ENCODE measurements at places on chromosomes 3 and 15. TPM values are rescaled to one million over a fixed set of nuclear protein-coding genes. Genes with fewer than 3 reads are reported as not detected.
A peak's percentile ranks its signal among the peaks of the same experiment; 100 is the strongest.

DNA sequence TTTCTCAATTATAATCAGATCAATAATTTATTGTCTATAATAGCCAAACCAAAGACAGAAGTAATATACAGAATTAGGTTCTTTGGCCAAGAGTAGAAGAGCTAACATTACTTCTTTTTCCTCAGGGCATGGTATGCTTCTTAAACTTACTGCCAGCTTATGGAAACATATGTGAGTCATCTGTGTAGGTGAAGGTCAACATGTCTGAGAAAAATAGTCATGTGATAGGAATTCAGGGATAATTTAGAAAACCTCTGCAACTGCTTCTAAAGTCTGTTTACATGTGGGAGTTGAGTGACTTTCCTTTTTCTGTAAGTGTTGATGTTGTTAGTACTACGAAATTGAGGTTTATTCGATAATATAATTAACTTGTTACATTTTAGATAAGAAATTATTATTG lies 19.2 kb upstream of the MAP6D1 start:
- DNase-seq = no peak

GRCh38 chr3:48130321-48130904 lies 57.8 kb downstream of the CDC25A start:
- peak; percentile 6 for DNase-seq

DNA sequence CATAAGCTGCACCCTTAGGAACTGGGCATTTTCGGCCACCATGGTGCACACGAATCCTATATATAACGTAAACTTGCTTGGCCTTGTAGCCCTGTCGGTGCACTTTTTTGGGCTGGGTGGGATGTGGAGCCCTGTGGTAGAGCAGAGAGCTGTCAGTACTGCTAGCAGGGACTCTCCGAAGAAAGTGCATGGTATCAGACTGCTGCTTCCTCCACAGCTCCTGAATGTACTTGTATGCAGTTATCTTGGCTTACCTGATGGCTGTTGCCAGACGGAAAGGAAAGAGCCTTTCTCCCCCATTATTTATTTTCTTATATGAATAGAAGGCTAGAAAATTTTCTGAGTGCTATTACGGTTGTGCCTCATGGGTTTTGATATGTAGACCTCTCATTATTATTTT lies 8.4 kb downstream of the GALK2 start:
- no peak for DNase-seq

DNA sequence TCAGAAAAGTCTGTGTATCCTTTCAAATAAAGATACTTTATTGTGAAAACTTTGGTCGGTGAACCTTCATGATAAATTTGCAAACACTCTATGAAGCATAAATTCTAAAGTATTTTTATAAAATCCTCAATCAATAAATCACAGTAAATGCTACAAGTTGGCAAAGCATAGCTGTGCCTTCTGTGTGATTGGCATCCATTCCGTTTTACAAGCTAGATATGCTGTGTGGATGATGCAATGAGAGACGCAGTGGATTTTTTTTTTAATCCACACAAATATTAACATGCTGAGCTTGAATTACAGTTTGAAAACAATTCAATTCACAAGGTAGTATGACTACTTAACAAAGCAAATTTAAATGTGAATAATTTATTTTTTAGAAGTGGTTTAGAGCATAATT lies 937.2 kb downstream of the ZPLD1 start:
- no peak for DNase-seq

DNA sequence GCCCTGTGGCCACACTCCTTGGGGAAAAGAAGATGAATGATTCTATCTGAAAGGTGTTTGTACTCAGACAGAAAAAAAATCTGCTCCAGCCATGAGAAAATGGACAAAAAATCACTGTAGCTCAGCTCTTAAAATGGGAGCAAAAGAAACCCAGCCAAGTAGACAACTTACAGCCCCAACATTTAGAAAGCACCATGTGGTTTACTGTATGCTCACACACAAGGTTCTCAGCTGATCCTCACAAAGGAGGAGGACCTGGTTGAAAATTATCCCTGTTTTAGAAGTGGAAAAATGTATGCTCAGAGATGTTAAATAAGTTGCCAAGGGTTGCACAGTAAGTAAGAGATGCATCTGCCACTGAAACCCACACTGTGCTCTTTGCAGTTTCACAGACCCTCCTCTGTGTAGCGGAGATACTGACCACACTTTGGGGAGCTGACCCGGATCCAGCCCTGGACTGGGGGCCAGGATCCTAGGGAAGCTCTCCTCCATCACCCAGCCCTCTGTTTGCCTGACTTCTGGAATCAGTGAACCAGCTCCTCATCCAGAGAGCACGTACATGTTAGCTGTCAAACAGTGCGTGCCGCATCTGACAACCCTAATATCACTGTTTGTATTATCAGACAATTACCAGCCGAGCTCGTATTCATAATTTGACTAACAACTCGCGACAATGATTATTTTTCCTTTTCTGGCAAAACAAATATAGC lies 32.7 kb upstream of the TPRG1 start:
- DNase-seq = no peak

- no peak for DNase-seq
Observed at GRCh38 chr3:154142608-154143007, 21.4 kb downstream of the ARHGEF26 start.

- DNase-seq = no peak
Observed at GRCh38 chr3:116034086-116034485, 410.8 kb downstream of the GAP43 start.

- no peak for DNase-seq
Observed at GRCh38 chr3:54819946-54820345, 107.9 kb downstream of the LRTM1 start.

GRCh38 chr3:73624821-73625665 lies at the start of gene PDZRN3:
Gene PDZRN3 (minus strand): TSS chr3:73624941.
- no peak for DNase-seq

GRCh38 chr3:139201446-139202225 lies 142.2 kb upstream of the MRPS22 start:
- no peak for DNase-seq

DNA sequence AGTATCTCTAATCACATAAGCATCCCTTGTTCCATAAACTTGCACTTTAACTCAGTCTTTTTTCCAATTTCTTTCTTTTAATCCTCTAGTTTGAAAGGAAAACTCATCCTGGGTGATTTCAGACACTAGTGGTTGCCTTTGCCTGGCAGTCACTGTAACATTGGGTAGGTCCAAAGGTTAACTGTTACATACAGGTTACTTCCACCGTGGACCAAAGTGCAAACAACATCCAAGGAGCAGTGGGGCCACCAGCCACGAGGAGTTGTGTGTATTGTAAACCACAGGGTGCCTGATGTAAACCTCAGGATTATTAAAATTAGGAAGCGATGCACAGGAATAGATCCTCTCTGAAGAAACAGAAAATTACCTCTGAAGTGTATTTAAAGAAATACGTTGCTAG lies 75.0 kb downstream of the HCN4 start:
- no peak for DNase-seq

DNA sequence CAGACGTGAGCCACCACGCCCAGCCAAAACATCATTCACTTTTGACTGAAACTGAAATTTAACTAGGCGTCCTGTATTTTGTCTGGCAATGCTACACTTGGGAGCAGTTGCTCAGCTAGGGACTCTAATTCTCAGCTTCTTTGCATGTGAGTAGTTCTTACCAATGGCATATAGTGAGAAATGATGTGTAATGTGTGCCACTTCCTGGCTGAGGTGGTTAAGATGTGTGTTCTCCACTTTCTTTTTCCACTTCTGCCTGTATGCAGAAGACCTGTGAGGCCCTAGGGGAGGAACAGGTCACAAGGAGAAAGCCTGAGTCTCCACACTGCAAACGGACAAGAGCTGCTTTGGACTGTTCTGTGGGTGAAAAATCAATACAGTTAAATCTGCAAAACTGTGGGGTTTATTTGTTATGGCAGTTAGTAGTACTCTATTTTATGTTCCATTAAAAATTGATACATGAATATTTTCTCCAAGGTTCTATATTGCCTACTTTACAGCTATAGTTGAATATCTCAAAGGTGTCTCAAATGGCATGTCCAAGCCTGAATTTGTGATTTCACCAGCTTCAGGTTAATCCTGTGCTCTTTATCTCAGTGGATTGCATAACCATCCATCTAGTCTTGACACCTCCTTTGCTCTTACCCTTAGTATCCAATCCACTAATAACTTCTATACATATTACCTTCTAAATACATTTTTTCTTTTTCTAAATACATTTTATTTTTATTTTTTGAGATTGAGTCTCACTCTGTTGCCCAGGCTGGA lies 59.3 kb downstream of the NR1D2 start:
- DNase-seq = no peak

DNA sequence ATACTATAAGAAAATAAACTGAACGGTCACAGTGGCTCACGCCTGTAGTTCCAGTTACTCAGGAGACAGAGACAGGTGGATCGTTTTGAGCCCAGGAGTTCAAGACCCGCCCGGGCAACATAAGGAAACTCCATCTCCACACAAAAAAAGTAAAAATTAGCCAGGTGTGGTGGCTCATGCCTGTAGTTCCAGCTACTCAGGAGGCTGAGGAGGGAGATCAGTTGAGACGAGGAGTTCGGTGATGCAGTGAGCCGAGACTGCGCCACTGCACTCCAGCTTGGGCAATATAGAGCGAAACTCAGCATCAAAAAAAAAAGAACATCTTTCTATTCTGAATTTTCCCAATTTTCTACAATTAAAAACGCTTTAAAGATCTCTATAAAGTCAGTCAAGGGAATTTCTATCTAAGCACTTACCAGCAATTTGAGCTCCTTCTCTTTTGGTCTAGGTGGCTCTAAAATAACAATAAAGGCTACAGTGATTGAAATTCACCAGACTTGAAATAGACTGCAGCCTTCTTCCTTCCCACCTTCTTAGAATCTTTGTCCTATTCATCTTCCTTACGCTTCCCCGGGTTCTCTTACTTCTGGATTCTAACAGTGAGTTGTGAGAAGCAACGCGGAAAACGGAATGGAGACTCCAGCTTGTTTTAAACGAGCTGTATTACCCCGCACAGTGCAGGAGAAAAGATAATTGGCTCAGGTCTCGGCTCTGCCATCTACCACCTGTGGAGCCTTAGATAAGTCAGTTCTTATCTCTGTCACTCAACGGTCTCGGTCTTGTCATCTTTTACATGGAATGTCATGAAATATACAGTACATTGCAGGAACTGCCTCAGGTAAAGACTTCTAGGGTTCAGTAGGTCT lies 812 bp upstream of the SEC62 start:
- DNase-seq = no peak

DNA sequence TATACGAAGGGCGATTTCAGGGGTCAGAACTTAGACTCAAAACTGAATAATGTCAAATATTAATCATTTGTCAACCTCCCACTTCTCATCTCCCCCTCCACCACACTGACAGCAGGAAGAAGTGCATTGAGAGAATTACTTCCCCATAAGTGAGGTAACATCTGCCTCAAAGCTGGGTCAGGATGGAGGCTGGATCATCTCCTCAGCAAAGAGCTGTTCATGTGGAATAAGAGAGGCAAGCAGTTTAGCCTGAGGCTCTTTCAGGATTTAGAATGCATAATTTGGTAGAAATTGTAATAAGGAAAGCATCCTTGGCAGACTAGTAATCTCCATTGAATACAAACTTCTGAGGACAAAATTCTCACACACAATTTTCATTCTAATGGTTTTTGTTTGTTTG lies 512.1 kb downstream of the ROBO1 start:
- no peak for DNase-seq

GRCh38 chr3:137172728-137173127 lies 214.9 kb downstream of the IL20RB start:
- no peak for DNase-seq

DNA sequence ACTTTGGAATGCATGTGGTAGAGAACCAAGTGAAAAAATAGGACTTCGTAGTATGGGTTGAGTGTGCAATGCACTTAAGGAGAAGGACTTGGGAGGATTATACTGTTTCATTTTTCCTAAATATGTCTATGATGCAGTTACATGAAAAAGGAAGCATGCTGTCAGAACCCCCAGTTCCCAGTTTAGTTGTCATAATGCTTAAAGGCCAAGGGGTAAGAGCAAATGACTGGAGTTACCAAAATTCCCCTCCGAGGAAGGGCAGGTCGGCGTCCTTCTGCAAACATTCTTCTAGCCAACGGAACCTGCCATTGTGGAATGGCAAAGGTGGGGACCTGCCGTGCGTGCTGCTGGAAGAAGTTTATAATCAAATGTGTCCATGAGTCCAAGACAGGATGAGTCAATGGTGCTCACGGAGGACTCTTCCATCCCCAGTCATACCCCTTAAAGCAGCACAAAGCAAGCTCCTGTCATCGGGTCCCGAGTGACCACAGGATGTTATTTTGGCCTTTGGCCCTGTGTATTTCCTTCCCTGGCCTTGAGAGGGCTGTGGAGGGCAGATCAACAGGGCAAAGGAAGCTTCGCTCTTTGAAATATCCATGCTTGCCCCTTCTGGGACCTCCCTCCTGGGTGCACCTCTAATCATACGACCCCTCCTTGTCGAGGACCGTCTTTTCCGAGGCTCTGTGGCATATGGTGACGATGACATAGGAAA lies 93.2 kb downstream of the SLCO3A1 start:
- no peak for DNase-seq

- DNase-seq = no peak
Observed at GRCh38 chr3:110767838-110768237, 303.8 kb upstream of the NECTIN3 start.

DNA sequence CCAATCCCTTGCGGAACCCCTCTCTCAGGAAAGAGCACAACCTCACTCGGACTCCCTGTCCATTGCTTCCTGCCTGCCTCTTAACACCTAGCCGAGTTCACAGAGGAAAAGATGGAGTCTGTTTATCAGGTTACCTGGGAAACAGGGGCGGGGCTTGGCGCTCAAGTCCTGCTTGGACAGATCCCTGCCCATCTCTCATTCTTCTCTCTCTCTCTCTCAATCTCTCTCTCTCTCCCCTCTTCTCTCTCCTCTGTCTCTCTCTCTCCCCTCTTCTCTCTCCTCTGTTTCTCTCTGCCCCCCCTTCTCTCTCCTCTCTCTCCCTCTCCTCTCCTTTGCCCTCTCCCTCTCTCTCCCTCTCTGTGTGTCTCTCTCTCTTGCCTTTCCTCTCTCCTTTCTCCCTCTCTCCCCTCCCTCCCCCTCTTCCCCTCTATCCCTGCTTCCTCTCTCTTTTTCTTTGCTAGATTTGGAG lies at the start of gene EFHB:
TSS of gene EFHB (minus strand) at position 120 of the 469 bp plus-strand sequence. CDS start 199 bp downstream, outside the sequence.
- DNase-seq = no peak

DNA sequence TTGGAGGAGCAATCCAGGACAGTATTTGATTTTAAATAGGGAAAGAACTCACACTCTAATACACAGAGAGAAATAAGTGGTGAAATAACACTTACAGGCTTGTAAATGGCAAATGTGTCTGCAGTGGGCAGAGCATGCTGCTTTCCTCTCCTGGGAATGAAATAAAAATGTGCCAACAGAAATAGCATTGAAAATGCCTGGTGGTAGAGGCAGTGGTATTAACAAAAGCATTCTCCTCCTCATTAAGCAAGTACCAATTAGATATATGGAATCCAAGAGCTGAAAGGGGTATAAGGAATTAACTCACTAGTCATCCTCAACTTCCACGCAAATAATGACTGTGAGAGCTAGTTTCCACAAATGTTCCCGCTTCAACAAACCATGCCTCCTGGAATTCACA lies 364.1 kb upstream of the KCNMB2 start:
- no peak for DNase-seq

MOBP gene
- total RNA-seq = not detected

CCR9 gene
- not detected for total RNA-seq

P2RY14 gene
- total RNA-seq = 2.5 TPM

FSTL1 gene
- total RNA-seq = 687 TPM

GOLGA6A gene
- 0.14 TPM for total RNA-seq

NAALADL2 gene
- total RNA-seq = 21.0 TPM

GPR171 gene
- total RNA-seq = not detected

TRIP4 gene
- total RNA-seq = 11.5 TPM

SLC24A5 gene
- total RNA-seq = not detected

ATP11B gene
- 68.8 TPM for total RNA-seq

ATP13A4 gene
- total RNA-seq = 0.78 TPM

CXCR6 gene
- total RNA-seq = 4.9 TPM

REC114 gene
- total RNA-seq = not detected

All from thoracic aorta (tissue), 2 donors.